ENCODE measurements at places on chromosomes 2 and 18.

GRCh38 chr18:68694316-68694715, 20.6 kb downstream of the TMX3 start:
- DNase-seq: no peak

DNA sequence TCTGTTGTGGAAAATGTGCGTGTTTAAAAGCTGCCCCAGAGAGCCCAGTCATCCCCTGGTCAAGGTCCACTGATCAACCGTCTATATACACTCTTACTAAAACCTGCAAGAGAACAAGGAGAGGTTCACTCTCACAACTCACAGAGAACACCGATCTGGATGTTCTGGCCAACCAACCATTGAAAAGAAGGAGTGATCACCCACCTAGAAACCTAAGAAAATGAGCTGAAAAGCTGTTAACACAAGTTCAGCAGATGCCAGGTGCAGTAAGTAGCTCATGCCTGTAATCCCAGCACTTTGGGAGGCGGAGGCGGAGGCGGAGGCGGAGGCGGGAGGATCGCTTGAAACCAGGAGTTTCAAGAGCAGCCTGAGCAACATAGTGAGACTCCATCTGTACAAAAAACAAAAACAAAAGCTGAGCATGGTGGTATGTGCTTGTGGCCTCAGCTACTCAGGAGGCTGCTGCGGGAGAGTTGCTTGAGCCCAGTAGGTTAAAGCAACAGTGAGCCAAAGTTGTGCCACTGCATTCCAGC, 14.5 kb downstream of the ATG16L1 start:
- DNase-seq: no peak

DNA sequence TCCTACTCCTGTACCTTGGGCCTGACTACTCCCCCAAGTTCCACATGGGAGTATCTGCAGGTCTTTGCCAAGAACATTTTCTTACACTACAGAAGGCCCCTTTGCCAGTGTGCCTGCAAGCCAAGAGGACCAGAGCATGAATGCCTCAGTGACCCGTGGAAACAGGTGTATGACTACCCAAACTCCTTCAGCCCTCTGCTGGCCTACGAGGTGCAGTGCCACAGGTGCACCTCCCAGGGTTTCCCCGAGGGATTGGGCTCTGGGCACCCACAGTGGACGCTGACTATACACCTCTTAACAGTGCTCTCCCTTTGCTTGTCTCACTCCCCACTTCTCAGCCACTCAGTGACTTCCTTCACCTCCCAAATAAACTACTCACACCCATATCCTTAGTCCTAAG, 91.4 kb downstream of the COL6A3 start:
- DNase-seq: no peak

DNA sequence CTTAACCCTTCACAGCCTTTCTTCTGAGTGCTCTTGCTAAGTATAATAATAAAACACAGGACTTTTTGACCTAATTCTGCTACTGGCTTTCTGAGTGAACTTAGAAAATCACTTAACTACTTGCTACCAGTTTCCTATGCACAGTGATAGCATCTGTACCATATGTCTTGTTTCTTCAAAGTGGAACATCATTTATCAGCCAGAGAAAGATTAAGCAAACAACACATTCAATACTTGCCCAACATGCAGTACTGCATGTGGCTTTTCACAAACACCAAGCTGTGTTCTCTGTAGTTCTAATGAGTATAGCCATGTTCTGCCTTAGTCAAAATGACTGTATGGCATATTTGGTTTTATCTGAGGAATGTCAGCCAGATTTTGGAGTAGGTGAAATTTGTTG, 1286.6 kb upstream of the ZEB2 start:
- DNase-seq: no peak

GRCh38 chr2:219381448-219381847, 6.3 kb downstream of the DNPEP start:
- no peak for DNase-seq

Measured in stimulated activated CD8-positive, alpha-beta memory T cell treated with anti-CD3 and anti-CD28 coated beads, Interleukin-7, amount 100 ng/mL, for 48 hours (primary cell).